ENCODE measurements at places on chromosomes 5 and 9.
A peak's percentile ranks its signal among the peaks of the same experiment; 100 is the strongest.

GRCh38 chr9:93309889-93310425 lies 126.0 kb downstream of the WNK2 start:
- DNase-seq = no peak

GRCh38 chr5:8945972-8946371 lies 599.9 kb downstream of the SEMA5A start:
- DNase-seq = no peak

DNA sequence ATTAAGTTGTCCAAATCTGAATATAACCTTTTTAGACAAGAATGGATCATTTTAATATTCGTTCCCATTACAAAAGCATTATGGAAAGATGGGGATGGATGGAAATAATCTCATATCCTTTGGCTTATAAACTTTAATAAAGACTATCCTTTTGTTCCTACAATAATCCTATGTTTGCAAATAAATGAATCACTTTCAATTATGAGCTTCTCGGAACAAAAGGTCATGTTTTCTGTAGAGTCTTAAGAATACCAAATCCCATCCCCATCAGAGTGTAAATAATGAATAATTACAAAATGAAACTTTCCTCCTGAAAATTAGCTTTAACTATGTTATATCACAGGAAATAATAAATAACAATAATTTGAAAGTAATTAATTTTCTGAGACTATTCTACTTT lies 329.7 kb downstream of the NR2F1-AS1 start:
- DNase-seq = no peak

DNA sequence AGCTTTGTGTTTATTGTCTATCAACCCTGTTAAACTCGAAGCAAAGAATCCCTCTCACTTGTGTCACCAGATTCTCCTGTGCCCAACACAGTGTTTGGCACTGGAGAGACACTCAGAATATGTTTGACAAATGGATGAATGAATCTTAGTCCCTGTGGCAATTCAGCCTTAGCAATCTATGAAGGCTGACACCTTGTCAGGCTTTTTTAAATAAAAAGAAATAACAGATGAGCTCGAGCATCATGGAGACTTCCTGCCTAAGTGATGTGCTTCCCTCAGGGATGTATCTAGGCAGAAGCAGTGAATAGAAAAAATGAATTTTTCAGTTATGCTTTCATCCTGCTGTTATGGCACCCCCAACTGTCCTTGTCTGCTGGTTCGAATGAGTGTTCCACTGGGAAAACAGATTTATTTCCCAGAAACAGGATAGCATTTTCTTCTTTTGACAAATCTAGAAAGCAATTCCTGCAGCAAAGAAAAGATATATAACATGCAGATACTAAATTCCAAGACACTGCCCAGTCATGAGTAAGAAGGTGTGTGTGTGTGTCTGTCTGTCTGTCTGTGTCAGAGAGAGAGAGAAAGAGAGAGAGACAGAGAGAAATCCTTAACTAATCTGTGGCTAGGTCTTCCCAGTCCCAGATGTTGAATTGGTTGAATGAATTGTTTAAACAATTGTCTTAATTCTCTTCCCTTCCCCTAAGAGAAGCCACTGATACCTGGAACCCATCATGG lies 16.7 kb downstream of the MAMDC2 start:
- DNase-seq = no peak

DNA sequence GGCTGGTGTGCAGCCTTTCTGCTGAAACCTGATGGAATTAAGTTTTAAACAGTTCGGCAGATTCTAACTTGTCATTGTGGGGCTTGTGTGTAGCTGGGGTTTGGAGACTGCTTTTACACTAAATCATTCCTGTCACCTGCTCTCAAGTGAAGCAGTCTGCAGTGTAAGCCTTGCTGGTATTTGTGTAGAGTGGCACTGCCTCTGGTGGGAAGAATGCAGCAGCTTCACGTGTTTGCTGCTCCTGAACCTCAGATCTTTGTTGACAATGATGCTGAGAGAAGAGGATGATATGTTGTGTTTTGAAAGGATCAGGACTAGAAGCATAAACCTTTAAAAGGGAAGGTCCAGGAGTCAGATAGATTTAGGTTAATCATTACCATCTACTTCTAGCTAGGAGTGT lies 88.1 kb downstream of the KDM4C start:
- no peak for DNase-seq

DNA sequence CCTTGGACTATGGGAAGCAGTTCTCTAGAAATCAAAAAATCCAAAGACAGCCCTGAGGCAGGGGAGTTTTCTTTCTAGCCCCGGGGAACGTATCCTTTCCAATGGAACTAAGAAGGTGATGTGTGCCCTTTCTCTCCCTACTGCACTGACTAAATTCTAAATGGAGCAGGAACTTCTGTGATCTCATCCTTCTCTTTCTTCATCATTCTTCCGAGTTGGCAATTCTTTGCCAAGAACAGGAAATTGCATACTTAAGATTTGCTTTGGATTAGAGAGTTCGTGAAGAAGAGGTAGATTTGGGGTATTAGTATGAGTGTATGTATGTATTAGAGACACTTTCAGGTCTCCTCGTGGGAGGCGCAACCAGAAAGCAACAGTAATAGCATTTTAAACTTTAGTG lies 178.0 kb upstream of the PIK3R1 start:
- DNase-seq = no peak

DNA sequence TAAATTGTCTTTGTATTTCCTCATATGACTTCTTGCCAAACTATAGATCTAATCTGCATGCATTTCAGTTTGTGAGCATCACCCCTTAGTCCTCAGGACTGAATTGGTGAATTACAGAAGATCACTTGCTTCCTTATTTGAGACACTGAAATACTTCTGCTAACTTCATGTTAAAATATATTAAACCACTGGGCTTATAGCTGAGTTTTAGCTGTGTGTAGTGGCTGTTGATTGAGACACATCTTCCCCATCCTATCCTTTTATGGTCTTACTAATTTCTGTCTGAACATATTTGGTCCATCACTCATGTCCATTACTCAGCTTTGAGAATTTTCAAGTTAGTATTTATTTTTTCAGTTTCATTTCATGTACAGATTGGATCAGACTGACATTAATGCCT lies 295.9 kb downstream of the PSAT1 start:
- DNase-seq = no peak

DNA sequence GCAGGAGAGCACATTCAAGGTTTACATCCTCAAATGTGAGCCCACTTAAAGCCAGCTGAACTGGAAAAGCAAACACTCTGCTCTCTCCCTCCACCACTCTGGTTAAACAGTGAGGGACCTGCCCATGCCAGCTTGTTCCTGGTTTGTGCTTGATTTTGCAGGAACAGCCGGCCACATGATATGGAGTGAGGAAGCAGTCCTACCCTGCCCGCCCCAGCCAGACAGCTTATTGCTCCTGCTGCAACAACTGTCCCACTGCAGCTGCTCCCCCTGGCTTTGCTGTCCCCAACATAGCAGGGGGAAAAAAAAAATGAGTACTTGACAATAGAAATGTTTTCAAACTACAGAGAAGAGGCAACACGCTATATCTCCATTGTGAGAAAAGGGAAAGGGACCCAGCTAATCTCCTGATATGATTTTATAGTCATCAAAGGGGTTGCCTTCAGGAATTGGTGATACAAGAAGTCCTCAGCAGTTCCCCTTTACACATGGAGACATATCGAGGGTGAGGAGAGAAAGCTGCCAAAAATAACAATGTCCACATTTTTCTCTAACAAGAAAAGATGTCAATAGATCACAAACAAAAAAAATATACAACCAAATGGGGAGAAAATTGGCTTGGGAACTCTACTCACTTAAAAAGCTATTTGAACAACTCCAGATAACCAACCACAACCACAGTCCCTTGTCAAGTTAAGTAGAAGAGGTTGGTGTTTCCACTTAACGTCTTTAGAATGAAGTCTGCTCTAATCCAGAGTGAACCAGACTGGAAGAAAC lies 4.6 kb downstream of the MYO10 start:
- no peak for DNase-seq

GRCh38 chr9:73183917-73184861 lies 32.5 kb downstream of the ANXA1 start:
- DNase-seq = no peak

DNA sequence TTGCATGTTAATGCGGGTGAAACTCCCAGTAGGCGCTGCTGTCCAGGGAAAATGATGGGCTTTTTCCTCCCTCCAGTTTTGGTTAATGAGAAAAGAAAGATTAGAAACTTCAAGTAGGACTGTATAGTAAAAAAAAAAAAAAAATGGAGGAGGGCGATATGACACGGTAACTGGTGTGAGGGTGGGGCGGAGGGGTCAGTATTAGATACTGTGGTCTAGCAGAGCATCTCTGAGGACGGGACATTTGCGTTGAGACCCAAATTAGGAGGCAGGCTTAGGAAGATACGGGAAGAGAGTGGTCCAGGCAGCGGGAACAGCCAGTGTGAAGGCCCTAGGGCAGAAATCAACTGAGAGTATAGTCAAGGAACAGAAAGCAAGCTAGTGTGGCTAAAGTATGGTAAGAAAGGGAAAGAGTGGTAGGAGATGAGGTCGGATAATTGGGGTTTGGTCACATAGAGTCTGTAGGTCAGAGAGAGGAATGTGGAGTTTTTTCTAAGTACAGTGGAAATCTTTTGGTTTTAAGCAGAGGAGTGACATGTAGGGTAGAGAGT lies 707 bp downstream of the RMND5B start:
- DNase-seq = no peak

- DNase-seq = no peak
Observed at GRCh38 chr5:159322180-159322579, 8.1 kb downstream of the IL12B start.

DNA sequence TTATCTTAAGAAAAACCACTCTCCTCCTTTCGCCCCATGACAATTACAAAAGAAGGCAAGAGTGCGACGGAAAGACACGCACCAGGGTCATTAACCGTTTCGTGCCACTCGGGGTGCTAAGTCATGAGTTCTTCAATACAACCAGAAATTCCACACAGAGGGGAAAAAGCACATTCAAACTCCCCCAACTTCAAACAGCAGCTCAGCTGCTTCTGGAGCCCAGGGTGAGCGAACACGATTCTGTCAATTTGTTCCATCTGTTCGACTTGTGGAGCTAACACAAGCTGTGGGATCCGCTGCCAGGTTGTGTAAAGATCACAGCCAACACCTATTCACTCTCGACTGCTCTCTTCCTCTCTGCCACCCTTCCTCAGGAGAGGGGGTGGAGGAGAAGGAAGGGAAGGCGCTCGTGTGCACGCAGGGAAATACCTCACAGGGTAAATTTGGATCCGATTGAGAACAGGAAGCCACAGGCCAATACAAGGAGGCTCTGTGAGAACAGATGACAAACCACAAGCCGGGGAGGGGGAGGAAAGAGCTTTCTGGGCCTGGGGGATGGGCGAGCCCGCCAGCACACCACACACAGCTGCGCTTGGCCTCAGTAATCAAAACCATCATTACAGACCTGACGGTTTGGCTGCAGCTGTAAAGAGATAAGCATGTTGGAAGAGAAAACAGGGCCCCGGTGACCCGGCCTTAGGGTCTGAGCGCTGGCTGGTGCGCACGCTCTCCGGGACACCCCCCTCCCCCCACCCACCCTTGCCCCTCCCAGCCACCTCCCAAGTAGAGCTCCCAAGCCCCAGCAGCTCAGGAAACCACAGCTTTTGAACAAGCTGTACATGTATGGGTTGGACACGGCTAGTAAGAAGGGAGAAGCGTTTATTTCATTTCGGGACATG lies 54.3 kb downstream of the PTCH1 start:
- peak; percentile 86 for DNase-seq

GRCh38 chr5:147920420-147921030 lies 14.2 kb upstream of the C5orf46 start:
- DNase-seq = no peak

- no peak for DNase-seq
Observed at GRCh38 chr5:156391139-156391538, 64.2 kb downstream of the SGCD start.

DNA sequence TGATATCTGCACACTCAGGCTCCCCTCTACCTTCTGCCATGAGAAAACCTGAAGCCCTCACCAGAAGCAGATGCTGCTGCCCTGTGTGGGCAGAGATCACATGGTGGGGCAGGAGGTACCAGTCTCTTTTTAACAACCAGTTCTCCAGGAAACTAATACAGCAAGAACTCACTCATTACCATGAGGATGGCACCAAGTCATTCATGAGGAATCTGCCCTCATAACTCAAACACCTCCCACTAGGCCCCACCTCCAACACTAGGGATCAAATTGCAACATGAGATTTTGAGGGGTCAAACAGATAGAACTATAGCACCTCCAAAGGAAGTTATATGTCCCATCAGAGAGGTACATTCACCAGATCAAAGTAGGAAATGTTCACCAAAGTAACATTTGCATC lies 136.3 kb upstream of the SHB start:
- no peak for DNase-seq

GRCh38 chr5:139445325-139446170 lies 6.2 kb upstream of the DNAJC18 start:
- DNase-seq = no peak

GRCh38 chr9:93669116-93669957 lies 93.0 kb downstream of the PHF2 start:
- no peak for DNase-seq

DNA sequence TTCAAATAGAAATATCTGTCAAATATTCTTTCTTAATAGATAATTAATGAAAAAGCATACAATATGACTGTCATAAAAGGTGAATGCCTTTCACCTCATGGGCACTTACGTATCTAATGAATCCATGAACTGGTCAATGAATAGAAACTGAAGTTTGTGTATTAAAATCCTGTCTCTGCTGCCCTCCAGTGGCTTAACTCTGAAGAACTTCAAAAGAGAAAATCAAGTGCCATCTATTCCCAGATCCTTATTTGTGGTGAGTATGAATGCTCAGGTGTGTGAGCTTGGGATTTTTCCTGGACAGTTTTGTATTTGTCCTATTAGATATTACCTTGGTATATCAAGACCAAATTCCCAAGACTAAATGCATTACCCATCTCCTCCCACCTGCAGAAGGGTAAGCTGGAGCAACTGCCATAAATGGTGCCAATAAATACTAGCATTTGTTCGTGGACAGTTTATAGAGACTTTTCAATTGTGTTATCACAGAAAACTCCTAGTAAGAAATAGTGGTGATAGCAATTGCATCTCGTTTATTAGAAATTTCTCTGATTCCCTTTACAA lies 44.0 kb upstream of the SVEP1 start:
- DNase-seq = no peak

DNA sequence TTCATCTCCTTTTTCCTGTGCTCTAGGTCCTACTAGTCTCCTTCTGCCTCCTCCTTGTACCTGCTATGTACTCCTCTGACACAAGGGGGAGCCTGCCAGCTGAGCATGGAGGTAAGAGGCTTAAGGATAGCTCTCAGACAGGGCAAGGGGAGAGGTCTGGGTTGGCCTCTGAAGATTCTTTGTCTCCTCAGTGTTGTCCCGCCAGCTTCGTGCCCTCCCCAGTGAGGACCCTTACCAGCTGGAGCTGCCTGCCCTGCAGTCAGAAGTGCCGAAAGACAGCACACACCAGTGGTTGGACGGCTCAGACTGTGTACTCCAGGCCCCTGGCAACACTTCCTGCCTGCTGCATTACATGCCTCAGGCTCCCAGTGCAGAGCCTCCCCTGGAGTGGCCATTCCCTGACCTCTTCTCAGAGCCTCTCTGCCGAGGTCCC lies 3.8 kb downstream of the CREB3 start:
- DNase-seq = peak; percentile 71

GRCh38 chr5:149543361-149544027 lies 7.7 kb downstream of the CSNK1A1 start:
- no peak for DNase-seq

GRCh38 chr5:133032852-133033742 lies 6.7 kb upstream of the ZCCHC10 start:
- no peak for DNase-seq

- no peak for DNase-seq
Observed at GRCh38 chr5:142242272-142242671, 82.5 kb downstream of the SPRY4 start.

Data from CD8-positive, alpha-beta T cell (primary cell).